ENCODE measurements at places on chromosomes 4 and X. TPM values are rescaled to one million over a fixed set of nuclear protein-coding genes. Genes with fewer than 3 reads are reported as not detected.

PRICKLE3 gene
- 15.0 TPM for total RNA-seq

BST1 gene
- 24.2 TPM for total RNA-seq

FGFRL1 gene
- total RNA-seq = 44.0 TPM

SASH3 gene
- total RNA-seq = not detected

SPP1 gene
- total RNA-seq = 7.8 TPM

SYP gene
- 0.23 TPM for total RNA-seq

RNF128 gene
- not detected for total RNA-seq

MMAA gene
- 2.7 TPM for total RNA-seq

DNAAF6 gene
- not detected for total RNA-seq

LAS1L gene
- 13.5 TPM for total RNA-seq

GUCY1B1 gene
- 1.4 TPM for total RNA-seq

XPNPEP2 gene
- 13.9 TPM for total RNA-seq

PAGE2 gene
- not detected for total RNA-seq

REST gene
- 21.5 TPM for total RNA-seq

RBBP7 gene
- 83.3 TPM for total RNA-seq

CT45A6 gene
- not detected for total RNA-seq

BEX4 gene
- total RNA-seq = 21.0 TPM

DMP1 gene
- not detected for total RNA-seq

NDP gene
- total RNA-seq = not detected

FGG gene
- total RNA-seq = not detected

CT45A10 gene
- not detected for total RNA-seq

SH3D19 gene
- total RNA-seq = 230 TPM

PARM1 gene
- total RNA-seq = 0.77 TPM

GLUD2 gene
- 1.8 TPM for total RNA-seq

VSIG4 gene
- not detected for total RNA-seq

NHS gene
- total RNA-seq = 0.12 TPM

ZDHHC15 gene
- not detected for total RNA-seq

CHRDL1 gene
- 3.5 TPM for total RNA-seq

PNMA6A gene
- 2.0 TPM for total RNA-seq

PHOX2B gene
- total RNA-seq = not detected

EVC2 gene
- total RNA-seq = 9.7 TPM

TEX13B gene
- total RNA-seq = not detected

OPHN1 gene
- 1.4 TPM for total RNA-seq

LUZP4 gene
- total RNA-seq = not detected

All from pericardium fibroblast (primary cell).